ENCODE measurements at places on chromosomes 3 and 15.

GRCh38 chr15:71785996-71786395 is 24.4 kb upstream of the NR2E3 start:
- H3K27me3 ChIP-seq: peaks cover 14% of the 10 kb centered on the region
- no peak for DNase-seq
- H3K4me1 ChIP-seq: no peaks in the 10 kb centered on the region
- H3K36me3 ChIP-seq: no peaks in the 10 kb centered on the region

DNA sequence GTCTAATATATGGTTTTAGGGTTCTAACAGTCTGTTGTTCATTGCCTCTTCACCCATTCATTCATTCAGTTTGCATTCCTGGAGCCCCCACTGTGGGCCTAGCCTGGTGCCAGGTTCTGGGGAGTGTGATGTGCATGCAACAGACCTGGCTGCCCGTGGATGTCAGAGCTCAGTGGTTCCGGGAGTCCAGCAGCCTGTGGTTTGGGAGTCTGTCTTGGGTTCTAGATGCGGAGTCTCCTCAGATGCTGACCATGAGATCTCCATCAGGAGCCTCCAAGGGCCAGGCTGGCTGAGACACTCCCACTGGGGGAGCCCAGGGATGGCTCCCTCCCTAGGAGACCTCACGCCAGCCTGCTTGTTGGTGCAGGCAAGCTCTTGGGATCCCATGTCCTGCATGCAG is 92.1 kb upstream of the SEC13 start:
- DNase-seq: no peak
- H3K36me3 ChIP-seq: no peaks in the 10 kb centered on the region

GRCh38 chr3:133845127-133845526 is 39.5 kb downstream of the SRPRB start:
- DNase-seq: no peak
- H3K36me3 ChIP-seq: no peaks in the 10 kb centered on the region
- H3K27ac ChIP-seq: no peak overlapping the region
- no peak overlapping the region for H3K4me3 ChIP-seq
- peaks cover 3% of the 10 kb centered on the region for H3K27me3 ChIP-seq

DNA sequence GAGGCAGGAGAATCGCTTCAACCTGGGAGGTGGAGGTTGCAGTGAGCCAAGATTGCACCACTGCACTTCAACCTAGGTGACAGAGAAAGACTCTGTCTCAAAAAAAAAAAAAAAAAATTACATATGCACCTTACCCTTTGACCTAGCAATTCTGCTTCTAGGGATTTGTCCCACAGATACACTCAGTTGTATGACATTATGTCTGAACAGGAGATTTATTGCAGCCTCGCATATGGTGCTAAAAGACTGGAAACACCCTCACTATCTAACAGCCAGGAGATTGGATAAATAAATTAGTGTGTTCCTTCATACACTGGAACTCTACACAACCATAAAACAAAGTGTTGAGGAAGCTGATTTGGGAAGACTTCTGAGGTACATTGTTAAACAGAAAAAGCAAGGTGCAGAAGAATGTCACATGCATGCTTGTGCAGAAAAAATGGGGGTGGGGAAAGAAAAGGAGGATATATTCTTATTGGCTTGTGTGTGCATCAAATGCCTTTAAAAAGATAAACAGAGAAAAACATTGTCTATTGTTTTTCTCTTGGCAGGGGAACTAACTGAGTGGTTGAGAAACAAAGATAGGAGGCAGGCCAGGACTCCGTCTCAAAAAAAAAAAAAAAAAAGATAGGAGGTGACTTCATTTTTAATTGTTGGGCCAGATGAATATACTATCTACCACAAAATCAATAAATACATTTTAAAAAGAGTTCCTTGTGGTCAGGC is 30.9 kb downstream of the PPCDC start:
- H3K4me1 ChIP-seq: no peaks in the 10 kb centered on the region
- no peak for DNase-seq
- H3K27me3 ChIP-seq: no peaks in the 10 kb centered on the region
- H3K36me3 ChIP-seq: no peaks in the 10 kb centered on the region

DNA sequence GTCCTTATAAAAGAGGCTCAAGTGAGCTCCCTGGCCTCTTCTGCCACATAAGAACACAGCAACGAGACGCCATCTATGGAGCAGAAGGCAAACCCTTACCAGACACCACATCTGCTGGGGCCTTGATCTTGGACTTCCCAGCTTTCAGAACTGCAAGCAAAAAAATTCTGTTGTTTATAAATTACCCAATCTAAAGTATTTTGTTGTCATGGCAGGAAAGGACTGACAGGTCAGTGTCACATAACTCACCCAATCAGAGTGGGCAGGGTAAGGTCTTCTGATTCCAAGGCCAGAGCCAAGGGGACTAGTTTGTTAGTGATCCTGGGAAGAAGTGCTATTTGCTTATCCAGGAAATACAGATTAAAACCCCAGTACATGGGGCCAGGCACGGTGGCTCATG is 98.9 kb downstream of the HMG20A start:
- no peaks in the 10 kb centered on the region for H3K36me3 ChIP-seq
- no peak overlapping the region for H3K27ac ChIP-seq
- H3K4me1 ChIP-seq: no peaks in the 10 kb centered on the region
- no peaks in the 10 kb centered on the region for H3K27me3 ChIP-seq

Measured in activated naive CD4-positive, alpha-beta T cell treated with anti-CD3 and anti-CD28 coated beads for 36 hours (primary cell).